Hindlimb muscle (tissue), 1 donor: ENCODE measurements at places on chromosomes 6 and 20. TPM values are rescaled to one million over a fixed set of nuclear protein-coding genes. Genes with fewer than 3 reads are reported as not detected.
A peak's percentile ranks its signal among the peaks of the same experiment; 100 is the strongest.

Gene ADAM33
- polyA plus RNA-seq, result 61.5 TPM

DNA sequence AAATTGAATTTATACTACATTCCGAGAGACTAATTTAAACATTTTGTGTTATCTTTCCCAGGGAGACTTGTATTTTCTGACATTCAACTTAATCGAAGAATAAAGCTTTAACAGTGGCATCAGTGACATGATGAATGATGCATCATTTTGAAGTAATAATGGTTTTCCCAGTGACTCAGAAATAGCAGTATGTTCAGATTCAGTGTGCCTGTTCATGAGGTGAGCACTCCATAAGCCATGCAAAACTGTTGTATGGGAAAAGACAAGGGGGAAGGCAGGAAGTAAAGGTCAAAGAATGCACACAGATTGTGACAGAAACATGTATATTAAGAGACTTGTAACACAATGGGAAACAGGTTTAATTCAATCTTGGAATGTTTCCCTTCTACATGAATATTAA, 1348.2 kb upstream of the GJE1 start:
- DNase-seq, result no peak

DNA sequence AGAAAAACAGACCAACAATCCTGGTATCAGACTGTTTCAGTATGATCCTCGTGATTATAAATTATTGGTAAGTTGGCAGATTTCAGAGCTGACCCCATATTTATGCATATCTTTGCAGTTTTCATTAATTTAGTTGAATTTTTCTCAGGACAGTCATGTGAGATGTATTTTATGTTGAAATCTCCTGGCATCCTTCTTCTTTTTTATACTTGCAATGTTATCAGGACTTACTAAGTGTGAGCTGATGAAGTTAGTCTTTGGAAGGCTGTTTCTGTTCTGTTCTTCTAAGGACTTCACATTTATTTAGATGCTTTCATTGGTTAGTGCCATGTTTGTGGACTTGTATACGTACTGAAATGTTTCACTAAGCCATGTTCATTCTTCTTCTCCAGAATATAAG, 17.2 kb downstream of the SMPDL3A start:
- DNase-seq, result no peak

DNA sequence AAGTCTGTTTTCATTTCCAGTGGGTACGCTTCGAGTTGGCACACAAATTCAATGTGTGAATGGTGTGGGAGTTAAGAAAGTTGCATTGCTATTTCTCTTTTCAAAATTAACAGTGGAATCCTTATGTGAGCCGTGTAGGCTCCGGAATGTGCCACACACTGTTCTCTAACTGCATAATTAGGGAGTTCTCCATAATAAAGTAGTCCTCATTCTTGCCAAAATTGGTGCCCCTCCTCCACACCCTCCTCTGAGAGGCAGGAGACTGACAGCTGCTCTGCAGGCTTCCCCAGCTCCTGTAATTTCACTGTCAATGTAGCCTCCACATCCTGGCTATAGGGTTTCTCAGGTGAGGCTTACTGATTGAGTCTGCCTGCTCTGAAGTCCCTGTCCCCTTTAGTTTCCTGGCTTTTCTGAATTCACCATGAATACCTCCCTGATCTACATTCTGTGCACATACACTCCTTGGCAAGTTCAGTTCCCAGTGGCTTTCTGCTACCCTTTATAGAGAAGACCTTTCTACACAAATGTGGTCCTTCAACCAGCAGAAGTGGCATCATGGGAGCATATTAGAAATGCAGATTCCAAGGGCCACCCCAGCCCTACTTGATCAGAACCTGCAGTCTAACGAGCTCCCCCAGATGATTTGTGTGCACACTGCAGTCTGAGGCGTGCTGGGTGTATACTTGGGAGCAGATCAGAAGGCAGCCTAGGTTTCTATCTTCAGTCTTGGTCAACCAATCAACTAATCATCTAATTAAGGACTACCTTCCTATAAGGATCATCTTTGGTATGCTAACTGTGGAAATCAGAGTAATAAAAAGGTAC, 19.9 kb upstream of the CCN6 start:
- no peak for DNase-seq

GRCh38 chr6:104682722-104683643, 176.7 kb downstream of the HACE1 start:
- DNase-seq, result no peak

Gene DDX27
- polyA plus RNA-seq, result 30.1 TPM

GRCh38 chr20:61883857-61884393, 181.8 kb downstream of the TAF4 start:
- no peak for DNase-seq

Gene PRL
- 0.67 TPM for polyA plus RNA-seq

DNA sequence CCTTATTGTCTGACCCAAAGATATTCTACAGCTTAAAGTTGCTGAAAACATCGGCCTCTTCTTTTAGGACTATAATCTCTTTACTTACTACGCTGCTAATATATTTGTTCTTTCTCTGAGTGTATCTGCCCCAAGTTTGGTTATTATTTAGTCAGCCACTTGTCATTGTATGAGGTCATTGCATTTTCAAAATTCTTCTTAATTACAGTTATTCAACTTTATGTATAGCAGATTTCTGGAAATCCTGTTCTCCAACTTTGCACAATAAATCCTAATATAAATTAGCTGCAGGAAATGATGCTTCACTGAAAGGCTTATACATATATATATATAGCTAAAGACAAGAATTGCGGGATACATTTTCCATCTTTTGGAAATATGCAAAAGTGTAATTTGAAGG, 88.5 kb upstream of the HIVEP1 start:
- DNase-seq, result no peak

- DNase-seq, result peak; percentile 75
These were observed 51.3 kb downstream of the PTPN1 start for GRCh38 chr20:50561379-50562078.

Gene GRIK2
- polyA plus RNA-seq, result 3.1 TPM

Gene DST
- polyA plus RNA-seq, result 174 TPM

GRCh38 chr20:59765599-59766177, 161.3 kb downstream of the PHACTR3 start:
- no peak for DNase-seq

DNA sequence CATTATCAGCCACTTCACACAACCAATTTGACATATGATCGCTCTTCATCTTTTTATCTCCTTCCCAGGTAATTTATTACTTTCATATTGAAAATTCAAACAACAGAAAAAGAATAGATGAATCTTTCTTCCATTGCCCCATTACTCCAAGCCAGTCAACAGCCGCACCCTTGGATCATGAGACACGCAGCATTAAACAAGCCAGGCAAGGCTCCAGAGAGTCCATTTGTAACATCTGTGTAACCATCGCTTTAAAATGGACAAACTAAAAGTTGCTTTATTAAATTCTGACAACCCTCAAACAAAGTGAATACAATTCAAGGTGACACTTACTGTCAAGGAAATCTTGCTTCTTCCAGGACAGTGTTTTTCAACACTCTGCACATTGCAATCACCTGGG, 200.3 kb downstream of the EPM2A start:
- peak; percentile 46 for DNase-seq

DNA sequence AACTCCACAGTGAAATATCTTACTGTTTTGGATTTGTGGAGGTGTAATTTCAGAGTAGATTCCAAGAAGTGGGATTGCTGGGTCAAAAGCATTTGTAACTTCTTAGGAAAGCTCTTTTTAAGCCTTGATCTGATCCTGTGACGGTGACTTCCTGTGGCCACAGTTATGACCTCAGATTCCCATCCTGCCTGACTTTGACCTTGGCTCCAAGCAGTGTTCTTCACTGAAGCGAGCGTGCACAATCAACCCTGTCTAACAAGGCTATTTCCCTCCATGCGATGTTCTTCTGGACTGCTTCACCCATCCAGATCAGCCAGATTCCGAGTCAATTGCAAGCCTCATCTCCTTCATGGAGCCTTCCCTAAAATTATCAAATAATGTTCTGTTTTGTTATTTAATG, 102.5 kb upstream of the RNF24 start:
- DNase-seq, result no peak

Gene LY6G5B
- polyA plus RNA-seq, result 11.7 TPM

GRCh38 chr6:103534095-103534494, 1325.6 kb downstream of the HACE1 start:
- DNase-seq, result no peak
